HCT116 (cell line): ENCODE measurements at places on chromosomes 12 and 14.

- DNase-seq: no peak
Measured at GRCh38 chr12:38392554-38393144, 76.1 kb downstream of the ALG10B start.

- no peak for DNase-seq
Measured at GRCh38 chr14:103904493-103905107, 23.7 kb upstream of the TDRD9 start.

DNA sequence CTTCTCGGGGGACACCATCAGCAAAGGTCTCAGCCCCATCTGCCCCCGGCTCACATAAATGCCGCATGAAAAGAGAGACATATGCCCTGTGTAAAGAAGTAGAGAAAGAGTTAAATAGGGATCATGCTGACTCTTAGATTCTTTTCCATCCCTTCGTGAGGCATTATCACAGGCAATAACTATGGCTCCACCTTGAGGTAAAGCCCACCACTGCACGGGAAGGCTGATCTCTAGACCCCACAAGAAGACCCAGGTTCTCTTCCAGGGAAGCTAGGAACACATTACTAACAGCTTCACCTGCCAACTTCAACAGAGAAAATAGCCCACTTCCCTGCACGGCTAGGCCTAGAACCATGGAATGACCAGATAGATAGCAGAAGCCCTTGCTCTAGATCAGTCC lies 14.1 kb upstream of the NOP2 start:
- no peak for DNase-seq

DNA sequence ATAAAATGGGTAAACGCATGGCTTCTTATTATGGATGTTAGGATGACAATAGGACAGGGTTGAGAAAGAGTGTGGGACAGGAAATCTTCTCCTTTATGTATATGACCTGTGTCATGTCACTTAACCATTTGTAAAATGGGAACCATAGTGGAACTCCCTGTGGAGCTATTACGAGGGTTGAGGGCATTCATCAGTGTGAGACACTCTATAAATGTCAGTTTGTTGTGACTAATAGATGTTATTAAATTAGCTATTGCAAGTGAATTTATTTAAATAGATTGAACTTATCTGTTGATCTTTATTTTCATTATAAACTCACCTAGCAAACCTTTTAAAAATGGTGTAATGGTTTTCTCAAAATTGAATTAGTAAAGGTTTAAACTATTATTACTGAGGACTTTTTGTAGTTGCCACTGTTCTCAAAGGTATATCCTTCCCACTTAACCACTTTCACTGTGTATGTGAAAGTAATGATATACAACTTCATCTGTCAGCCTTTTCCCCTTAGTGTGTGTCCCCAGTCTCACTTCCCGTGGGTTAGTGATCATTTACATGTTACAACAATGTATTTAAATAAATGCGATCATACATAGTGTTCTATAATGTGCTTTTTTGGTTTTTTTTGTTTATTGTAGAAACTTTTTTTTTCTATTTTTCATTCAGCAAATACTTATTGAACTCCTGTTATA lies 17.1 kb downstream of the HELB start:
- no peak for DNase-seq

DNA sequence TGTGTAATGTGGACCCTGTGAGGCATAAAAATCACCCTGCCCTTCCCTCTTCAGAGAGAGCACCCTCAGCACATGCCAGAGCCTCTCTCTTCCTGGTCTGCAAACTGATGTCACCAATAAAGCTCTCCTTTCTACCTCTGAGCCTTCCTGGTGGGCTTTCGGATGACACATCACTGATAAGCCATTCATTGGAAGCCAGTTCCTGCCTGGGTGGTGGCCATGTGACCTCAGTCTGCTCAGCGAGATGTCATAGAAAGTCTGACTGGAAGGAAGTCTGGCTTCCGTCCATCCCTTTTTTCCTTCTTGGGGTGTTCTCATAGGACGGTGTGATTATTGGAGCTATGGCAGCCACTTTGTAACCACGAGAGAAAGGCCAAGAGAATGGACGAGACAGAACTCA lies 95.7 kb downstream of the PIWIL1 start:
- DNase-seq: no peak

DNA sequence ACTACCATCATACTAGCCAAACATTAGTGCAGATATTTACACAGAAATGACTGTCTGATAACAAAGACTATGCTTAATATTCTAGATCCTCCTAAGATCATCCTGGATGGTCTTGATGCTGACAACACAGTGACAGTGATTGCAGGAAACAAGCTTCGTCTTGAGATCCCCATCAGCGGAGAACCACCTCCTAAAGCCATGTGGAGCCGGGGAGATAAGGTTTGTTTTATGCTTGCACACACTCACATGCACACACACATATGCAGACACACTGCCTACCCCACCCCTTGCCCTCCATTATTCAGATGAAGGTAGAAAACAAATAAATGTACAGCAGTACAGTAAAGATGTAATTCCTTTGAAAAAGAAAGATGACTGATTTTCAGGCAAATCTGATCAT lies 44.4 kb upstream of the CHPT1 start:
- no peak for DNase-seq

GRCh38 chr12:57235017-57235727 lies 5.7 kb downstream of the SHMT2 start:
- no peak for DNase-seq

GRCh38 chr12:93743229-93743998 lies 66.2 kb downstream of the CRADD start:
- DNase-seq: no peak

GRCh38 chr14:29035134-29035533 lies 268.5 kb downstream of the FOXG1 start:
- no peak for DNase-seq

DNA sequence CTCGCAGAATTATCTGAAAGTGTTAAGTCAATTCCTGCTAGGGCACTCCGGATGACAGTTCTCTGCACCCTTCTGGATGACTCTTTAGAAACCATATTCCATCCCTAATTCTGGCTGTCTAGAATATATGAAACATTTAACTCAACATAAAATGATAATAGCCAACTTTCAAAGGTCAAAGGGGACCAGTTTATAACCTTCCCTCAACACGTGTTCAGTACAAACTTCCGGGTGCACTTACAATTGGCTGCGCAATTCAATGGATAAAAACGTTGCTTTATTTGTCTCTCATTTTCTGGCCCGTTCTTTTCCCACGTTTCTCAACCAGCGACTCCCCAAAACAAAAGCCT lies 1.3 kb downstream of the SBNO1 start:
- DNase-seq: no peak

GRCh38 chr14:65243766-65244442 lies 141.6 kb upstream of the MAX start:
- DNase-seq: no peak

GRCh38 chr12:26290565-26290964 lies 95.2 kb downstream of the SSPN start:
- DNase-seq: no peak

DNA sequence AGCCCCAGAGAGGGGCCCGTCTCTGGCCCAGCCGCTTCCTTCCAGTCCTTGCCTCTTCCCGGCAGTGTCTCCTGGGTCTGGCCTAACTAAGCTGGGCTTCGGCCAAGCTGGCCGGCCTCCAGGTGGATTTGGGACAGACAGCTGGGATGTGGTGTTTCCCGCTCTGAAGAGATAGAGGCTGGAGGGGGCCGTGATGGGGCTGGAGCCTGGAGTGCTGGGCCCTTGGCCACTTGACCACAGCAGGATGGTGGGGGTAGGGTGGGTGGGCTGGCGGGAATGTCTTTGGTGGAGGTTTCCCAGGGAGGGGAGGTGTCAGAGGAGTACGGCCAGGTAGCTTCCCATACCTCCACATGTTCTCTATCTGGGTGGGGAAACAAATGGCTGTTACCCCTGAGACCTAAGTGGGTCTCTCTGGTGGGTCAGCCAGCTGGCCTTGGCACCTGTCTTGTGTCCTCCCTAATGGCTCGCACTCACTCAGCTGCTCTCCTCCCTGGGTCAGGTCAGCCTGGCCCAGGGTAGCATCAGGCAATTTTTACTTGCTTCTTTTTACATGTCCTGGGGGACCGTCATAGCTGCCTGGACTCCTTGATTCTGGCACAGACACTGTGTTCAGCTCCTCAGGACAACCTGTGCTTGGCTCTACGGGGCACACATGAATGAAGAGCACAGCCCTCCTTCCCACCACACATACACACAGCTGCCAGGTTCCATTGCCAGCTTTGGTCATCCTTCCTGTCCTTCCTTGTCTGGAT lies 19.8 kb upstream of the PGF start:
- DNase-seq: no peak

GRCh38 chr12:21987755-21988154 lies 46.5 kb upstream of the ABCC9 start:
- no peak for DNase-seq

GRCh38 chr14:71497645-71498086 lies 434.6 kb upstream of the RGS6 start:
- DNase-seq: no peak

DNA sequence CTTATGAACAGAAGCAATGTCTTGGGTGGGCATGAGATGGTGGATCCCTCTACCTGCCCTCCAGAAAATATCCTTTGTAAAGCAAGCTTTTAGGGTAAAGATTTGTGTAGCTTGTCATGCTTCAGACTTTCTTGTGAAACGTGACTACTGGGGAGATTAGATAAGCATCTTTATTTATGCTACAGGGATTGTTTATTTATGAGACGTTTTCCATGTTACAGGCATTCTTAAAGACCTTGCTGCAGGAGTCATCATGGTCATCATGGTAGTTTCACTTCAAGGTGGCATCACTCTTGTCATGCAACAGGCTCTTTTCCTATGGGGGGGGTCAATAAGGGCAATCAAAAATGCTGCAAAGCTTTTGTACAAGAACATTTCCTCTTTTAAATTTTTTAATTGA lies 8.2 kb upstream of the MIS18BP1 start:
- DNase-seq: no peak

- DNase-seq: no peak
Measured at GRCh38 chr12:22437031-22437806, 102.7 kb upstream of the ST8SIA1 start.

DNA sequence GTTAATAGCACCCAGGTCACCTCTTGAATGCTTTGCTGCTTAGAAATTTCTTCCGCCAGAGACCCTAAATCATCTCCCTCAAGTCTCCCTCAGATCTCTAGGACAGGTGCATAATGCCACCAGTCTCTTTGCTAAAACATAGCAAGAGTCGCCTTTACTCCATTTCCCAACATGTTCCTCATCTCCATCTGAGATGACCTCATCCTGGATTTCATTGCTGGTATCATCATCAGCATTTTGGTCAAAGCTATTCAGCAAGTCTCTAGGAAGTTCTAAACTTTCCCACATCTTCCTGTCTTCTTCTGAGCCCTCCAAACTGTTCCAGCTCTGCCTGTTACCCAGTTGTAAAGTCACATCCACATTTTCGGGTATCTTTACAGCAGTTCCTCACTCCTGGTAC lies 41.0 kb downstream of the KTN1 start:
- no peak for DNase-seq

- no peak for DNase-seq
Measured at GRCh38 chr14:67225523-67225922, 15.7 kb upstream of the PALS1 start.

DNA sequence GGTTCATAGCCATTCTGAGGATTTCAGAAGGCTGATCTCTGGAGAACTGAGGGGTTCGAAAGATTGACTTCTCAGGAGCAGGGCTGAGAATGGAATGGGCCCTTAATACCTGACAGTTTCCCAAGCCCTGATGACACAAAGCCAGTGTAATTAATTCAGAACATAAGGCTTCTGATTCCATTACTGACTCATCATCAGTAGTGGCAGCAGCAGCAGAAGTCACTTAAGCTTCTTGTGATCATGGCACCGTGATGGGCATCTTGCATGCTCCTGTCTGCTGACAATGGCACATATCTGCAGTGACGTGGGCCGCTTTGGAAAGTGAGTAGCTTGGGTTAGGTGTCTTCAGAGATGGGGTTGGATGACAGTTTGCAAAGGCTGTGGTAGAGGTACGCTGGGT lies 38.2 kb upstream of the GSG1 start:
- DNase-seq: no peak

DNA sequence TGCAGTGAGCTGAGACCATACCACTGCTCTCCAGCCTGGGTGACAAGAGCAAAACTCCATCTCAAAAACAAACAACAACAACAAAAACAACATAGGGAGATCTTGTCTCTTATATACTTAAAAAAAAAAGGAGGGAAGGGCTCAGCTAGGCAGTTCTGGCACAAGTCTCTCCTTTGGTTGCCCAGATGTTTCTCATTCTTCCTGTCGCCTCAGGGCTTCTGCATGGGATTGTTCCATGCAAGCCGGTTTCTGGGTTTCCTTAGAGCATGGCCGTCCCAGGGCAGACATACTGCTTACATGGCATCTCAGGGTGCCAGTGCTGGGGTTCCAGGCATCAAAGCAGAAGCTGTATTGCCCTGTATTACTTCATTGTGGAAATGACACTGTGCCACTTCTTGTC lies 5.2 kb upstream of the SLC8B1 start:
- DNase-seq: no peak

- DNase-seq: no peak
Measured at GRCh38 chr12:30913323-30913722, 13.2 kb upstream of the TSPAN11 start.

GRCh38 chr12:81021131-81021748 lies 56.6 kb upstream of the ACSS3 start:
- no peak for DNase-seq

DNA sequence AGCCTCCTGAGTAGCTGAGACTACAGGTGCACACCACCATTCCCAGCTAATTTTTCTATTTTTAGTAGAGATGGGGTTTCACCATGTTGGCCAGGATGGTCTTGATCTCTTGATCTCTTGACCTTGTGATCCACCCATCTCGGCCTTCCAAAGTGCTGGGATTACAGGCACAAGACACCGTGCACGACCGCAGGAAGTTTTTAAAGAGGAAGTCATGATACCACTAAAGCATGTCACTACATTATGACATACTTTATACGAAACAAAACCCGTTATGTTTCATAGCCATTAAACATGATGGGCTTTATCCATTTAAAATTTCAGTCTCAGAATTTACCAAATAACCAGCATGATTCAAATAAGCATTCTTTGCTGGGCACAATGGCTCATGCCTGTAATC lies 83.8 kb upstream of the DUSP6 start:
- DNase-seq: no peak
